ENCODE measurements at places on chromosomes 6 and 20.

- DNase-seq = no peak
Observed at GRCh38 chr6:157244175-157244574, 79.1 kb downstream of the TMEM242 start.

DNA sequence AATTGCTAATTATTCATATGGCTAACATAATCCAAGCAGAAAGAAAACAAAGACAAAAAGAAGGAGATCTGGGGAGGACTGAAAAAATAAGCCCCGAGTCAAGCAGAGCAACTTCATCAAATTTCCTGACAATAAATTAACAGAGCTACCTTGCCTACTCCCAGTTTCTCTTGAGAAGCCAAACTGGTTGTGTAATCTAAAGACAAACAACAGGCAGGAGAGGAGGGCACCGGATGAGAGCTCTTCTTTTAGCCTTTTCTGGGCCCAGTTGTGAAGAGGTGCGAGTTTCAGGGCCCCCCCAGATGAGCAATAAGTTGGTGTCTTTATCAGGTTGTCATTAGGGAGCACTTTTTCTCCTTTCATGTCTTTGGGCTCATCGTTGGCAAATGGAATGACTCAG lies 197.1 kb upstream of the PCSK2 start:
- no peak for DNase-seq

DNA sequence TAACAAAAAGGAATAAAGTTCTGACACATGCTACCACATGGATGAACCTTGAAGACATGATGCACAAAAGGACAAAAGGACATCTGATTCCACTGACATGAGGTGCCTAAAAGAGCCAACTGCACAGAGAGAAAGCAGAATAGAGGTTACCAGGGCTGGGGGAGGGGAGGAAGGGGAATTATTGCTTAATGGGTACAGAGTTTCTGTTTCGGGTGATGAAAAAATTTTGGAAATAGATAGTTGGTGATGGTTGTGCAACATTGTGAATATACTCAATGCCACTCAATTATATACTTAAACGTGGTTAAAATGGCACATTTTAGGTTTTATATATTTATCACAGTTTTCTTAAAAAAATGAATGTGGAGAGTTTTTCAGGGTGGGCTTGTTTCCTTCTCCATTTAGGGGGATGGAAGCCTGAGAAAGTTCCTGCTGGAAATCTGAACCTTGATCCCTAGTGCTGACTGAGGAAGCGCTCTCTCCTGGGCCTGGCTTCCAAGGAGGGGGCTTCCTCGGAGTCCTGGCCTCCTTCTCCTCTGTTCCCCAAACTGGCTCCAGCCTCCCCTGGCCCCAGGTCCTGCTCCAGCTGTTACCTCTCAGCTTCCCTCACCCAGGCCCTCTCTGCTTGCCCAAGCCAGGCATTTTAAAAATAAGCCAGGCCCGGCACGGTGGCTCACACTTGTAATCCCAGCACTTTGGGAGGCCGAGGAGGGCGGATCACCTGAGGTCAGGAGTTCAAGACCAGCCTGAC lies 79.2 kb downstream of the NOL4L start:
- no peak for DNase-seq

GRCh38 chr6:4030669-4031068 lies 48.3 kb downstream of the FAM217A start:
- no peak for DNase-seq

DNA sequence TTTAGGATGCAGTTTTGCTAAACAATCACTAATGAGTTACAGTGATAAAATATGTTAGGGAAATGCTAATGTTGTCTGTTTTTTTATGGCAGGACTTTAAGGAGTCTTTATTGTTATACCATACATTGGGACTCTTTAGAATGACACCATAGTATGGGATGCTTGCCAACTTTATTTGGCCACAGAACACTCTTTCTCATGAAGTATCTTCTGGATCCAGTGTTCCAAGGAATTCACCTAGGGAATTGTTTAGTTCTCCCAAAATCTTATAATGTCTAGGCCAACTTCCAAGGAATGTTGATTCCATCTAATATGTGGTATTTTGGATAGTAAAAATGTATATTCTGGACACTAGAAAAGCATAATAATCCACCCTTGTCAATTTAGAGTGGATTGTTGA lies 3.3 kb downstream of the RIN2 start:
- no peak for DNase-seq

DNA sequence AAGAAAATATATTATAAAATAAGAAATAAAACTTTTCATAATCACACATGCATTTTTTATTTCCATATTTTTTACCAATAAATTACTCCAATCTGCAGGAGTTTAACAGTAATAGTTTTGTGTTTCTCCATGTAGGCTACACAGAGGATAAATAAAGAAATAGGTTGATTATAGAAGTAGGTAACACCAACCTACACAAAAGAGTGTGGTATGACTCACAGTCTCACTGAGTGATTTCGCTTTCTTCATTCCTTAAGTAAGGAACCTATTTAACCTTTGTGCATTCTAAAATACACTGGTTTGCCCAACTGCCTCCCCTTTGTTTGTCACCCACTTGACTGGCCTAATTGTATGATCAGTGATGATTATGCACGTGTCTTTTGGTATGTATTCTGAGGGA lies 244.2 kb upstream of the RIMS1 start:
- no peak for DNase-seq

DNA sequence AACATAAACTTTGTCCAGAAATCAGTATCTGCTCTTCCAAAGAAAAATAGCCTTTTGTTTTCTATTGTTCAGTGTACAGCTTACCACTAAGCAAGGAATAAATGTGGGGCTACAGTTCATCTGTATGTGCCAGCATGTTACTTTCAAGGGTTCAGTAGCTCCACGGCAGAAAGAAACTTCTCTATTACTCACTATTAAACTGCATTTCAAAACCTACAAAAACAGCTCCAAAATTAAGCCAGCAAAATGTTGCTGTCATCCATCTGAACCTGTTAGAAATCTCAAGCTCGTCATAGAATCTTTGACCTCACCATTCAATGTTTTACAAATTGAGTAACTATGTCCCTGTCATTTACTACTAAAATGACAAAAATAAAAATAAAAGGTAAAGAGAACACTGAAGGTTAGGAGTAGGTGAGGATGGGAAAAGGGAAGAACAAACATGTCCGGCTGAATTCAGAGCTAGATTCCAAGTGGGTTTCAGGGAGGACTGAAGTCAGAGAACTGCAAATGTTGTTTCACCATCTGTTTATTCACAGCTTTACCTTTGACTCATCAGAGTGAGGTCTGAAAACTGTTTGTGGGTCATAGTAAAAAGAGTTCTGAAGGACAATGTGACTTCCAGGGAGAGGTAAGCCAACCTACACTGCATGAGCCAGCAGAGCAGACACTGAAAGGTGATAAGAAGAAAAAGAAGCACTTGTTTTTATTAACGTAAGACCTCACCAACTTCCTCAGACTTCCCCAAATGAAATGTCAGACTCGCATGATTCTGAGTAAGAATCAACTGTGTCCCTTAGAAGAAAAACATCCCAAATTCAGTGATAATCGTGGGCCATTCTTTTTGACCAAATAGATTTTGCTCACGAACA lies 62.0 kb downstream of the ATXN1 start:
- DNase-seq = no peak

DNA sequence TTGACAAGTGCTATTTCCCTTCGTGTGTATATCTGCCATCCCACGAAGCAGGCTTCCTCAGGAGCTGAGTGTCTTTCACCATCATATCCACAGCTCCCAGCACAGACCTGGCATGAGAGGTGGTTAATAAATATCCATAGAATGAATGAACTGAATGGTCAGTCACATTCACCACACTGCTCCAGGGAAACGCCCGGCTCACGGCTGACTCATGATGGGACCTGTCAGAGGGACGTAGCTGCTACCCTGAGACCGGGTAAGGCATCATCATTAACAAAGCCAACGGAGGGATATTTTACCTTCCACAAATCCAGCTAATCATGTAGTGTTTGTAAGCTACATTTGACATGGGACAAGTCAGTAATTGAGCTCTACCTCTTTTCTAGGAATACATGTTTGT lies 12.5 kb downstream of the AGPAT4 start:
- DNase-seq = no peak

GRCh38 chr6:143276436-143276835 lies 174.1 kb downstream of the ADAT2 start:
- no peak for DNase-seq

DNA sequence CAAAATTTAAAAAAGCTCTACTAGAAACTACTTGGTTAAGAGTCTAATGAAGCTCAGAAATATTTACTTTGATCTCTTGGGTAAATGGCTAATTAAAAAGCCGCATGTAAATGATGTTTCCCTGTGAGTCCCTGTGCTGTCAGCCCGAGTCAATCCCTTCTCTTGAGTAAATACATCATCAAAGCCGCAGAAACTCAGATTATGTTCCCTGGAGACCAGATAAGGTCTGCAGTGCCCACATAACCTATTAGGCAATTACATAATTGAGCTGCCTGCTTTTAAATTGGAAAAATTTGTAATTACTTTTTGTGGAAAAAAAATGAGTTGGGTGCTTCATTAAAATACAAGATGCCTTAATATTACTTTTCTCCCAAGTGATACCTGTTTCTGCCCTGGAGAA lies 83.1 kb downstream of the KIZ start:
- no peak for DNase-seq

GRCh38 chr20:33862709-33863403 lies 51.7 kb downstream of the CHMP4B start:
- DNase-seq = no peak

- no peak for DNase-seq
Observed at GRCh38 chr20:14882157-14882556, 544.7 kb upstream of the FLRT3 start.

- DNase-seq = no peak
Observed at GRCh38 chr20:16390991-16391390, 182.3 kb downstream of the KIF16B start.

DNA sequence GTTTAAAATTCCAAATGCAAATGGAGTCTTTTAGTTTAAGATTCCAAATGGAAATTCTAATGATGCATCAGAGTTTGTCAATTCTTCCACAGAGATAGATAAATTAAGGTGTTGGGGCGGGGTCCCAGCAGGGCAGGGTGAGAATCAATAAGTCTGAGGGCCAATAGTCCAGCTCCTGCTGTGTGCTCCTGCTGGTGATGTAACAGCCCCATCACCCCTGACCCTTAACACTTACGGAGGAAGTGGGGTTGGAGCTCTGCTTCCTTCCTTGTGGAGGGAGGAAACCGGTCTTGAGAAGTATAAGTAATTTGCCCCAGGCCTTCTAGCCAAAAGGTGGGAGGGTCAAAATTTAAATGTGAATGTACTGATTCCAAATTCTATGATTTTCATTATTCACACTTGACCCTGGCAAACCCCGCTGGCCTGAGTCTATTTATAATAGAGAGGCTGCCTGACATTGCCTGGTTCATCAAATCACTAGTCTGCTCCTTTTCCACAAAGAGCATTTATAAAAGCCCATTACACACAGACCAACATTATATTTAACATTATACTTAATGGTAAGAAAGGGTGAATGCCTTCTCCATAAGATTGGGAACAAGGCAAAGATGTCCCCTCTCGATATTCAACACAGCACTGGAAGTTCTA lies 17.2 kb downstream of the ZBTB2 start:
- DNase-seq = no peak

DNA sequence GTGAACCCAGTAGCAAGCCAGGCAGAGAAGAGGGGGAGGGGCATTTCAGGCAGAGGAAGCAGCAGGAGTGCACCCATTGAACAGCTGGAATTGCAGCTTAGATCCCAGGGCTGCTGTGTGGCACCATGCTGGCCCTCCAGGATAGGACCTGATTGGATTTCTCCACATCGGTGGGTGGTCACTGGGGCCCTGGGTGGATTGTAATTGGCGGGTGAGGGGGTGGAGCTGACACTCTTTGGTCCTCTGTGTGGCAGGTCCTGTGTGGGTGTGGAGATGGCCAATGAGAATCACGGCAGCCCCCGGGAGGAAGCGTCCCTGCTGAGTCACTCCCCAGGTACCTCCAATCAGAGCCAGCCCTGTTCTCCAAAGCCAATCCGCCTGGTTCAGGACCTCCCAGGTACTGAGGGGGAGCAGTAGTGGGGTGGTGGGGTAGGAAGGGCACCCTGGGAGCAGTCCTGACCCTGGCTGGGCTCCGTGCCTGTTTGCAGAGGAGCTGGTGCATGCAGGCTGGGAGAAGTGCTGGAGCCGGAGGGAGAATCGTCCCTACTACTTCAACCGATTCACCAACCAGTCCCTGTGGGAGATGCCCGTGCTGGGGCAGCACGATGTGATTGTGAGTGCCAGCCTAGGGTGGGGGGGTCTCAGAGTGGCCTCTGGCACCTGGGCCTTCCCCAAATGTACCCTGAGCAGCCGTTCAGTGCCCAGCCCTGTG lies 4.4 kb downstream of the PCIF1 start:
- no peak for DNase-seq

DNA sequence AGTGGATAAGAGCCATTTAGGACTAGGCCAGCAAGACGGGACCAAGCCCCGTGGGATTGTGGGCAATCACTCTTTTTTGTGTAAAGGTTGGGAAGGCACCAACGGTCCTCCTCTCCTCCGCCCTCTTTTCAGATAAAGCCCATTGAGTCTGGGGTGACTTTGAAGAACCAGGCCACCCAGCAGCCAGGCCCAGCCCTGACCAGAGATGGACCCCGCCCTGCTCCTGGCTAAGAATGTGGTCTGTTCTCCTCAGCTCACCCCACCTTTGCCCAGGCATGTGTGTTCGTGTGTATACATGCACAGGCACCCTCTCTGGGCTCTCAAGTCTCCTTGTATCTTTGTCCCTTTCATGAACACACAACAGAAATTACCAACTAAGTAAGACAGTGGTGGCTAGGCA lies 9.1 kb downstream of the SDC4 start:
- no peak for DNase-seq

DNA sequence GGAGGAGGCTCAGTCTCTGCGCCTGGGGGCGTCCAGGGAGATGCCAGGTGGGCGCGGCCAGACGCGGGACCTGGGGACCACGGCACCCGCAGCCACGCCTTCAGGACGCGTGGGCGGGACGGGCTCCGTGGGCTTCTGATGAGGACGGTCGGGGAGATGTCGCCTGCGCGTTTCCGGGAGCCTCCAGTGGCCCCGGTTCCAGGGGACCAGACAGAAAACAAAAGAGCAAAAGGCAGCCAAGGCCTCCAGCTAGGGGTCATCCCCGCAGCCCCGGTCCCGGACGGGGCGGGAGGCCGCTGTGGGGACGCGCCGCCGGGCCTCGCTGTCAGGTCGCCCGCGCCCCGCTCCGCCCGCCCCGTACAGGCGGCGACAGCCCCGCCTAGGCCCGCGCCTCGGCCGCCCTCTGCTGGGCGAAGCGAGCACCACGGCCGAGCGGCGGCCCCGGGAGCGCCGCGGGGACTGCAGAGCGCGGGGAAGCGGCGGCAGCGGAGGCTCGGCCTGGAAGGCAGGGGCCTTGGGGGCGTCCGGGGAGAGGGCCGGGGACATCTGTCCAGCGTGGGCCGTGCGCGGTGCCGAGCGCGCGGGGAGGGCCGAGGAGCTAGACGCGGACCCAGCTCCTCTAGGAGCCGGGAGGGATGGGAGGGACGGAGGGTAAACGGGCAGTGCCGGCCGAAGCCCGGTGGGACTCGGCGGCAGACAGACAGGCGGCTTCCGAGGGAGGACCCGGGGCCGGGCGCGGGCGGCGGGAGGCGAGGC lies 48.7 kb downstream of the TMEM242 start:
- DNase-seq = peak; percentile 61

DNA sequence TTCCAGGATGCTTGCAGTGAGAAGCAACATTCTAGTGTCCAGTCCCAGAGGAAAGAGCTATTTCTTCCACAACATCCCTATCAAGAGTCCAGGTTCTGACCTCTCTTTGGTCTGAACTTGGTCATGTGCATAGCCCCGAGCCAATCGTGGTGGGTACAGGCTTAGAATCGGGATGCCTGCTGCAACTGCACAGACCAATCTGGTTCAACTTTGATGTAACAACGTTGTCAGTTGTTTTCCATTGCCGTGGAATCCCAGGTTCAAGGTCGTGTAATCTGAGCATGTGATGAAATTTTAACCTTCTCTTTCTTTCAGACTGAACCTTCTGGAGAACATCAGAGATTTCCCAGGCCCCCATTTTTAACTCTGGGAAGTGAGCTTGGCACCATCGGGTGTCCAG lies 130.5 kb downstream of the ANKRD60 start:
- DNase-seq = no peak

Data from DMS79 treated with DMSO at 0.1 percent for 48 hours (cell line).